ENCODE measurements at places on chromosomes 13 and 19.

- no peak for DNase-seq
Measured at GRCh38 chr19:19115954-19116353, 22.3 kb downstream of the TMEM161A start.

GRCh38 chr13:21800837-21801616, 130.2 kb downstream of the FGF9 start:
- DNase-seq: no peak

DNA sequence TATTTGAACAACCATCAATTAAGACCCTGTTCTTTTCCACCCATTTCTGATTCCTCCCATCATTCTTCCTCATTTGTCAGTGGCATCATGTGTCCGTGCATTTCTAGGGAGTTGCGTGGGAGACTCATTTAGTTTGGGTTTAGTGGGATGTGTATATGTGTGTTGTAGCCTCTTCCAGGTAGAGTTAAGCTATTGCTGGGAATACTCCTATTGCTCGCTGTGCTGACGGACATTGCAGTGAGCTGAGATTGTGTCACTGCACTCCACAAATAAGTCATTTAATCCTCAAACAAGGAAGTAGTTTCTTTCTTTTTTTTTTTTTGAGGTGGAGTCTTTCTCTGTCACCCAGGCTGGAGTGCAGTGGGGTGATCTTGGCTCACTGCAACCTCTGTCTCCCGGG, 42.2 kb upstream of the RCBTB2 start:
- DNase-seq: no peak

GRCh38 chr13:100491164-100491842, 97.3 kb downstream of the GGACT start:
- DNase-seq: peak; percentile 73

DNA sequence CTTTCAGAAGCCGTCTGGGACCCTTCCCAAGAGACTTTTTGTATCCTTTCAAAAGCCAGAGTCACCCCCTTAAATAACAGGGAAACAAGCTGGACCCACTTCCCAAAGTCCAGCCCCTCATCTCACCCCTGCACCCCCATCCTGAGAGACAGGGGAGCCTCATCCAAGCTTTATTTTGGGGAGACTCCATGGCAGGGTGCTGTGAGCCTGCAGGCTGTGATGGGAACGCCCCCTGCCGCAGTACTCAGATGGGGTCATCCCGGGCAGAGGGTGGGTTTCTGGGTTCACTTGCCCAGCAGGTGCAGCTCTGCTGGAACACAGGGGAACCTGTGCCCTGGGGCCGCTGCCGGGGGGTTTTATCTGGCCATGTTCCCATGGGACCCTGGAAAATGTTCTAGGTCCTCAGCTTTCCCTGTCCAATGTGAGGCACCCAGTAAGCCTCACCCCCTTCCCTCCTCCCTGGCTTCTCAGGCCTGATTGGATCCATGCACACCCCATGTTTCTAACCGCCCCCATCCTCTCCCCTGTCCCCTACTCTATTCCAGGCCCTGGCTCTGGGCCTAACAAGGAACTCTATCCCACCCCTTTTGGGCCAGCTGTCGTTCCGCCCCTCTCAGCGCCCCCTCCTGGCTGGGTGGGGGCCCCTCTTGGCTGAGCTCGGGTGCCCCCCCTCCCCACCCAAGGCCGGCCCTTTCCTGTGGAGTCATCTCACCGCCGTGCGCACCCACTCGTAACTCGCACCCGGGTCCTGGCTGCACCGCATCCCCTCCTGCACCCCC, 1.0 kb downstream of the HIF3A start:
- peak; percentile 37 for DNase-seq

GRCh38 chr13:79522583-79522982, 41.6 kb downstream of the NDFIP2 start:
- DNase-seq: no peak

DNA sequence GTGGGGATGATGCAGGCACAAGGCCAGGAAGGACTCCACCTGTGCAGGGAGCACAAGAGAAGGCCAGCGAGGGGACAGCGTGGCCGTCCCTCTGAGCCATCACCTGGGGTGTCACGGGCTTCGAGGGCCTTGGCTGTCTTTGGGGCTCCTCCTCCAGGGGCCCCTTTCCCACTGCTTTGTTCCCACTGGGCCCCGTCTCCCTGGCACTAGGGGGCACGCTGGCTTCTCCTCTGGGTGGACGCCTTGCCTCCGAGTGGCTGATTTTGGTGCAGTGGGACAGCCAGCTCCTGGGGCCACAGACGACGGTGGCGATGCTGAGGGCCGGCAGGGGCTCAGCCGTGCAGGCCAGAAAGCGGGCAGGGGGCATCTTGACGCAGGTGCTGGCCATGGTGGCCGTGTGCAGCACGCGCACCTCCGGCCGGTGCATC, 43.2 kb upstream of the GRTP1 start:
- no peak for DNase-seq

DNA sequence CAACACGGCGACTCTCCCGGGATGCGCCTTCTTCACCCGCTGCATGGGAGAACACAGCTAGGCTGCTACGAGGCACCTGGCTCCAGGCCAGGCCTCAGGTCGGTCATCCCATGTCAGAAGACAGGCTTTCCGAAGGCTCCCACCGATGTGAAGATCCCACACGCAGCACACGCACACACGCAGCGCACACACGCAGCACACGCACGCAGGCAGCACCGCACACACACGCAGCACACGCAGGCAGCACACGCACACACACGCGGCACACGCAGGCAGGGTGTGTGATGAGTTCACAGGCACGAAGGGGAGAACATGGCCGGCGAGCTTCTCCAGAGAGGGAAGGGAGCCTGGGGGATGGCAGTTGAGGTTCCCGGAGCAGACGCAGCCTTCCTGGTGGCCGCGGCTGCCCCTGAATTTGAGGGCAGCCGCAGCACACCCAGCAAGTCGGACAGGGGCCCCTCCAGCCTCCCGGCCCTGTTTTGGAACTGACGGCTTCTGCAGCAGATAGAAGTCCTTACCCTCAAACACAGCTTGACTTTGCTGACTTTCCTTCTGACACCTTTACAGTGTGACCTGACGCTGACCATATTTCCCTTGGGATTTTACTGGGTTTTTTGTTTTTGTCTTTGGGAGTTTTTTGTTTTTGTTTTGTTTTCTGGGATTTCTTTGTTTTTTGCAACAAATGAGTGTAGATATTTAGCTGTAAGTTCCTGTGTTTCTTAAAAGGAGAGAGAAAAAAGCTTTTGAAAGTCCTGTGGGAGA, 55.9 kb downstream of the RASA3 start:
- no peak for DNase-seq

GRCh38 chr13:65825039-65825438, 1405.1 kb downstream of the PCDH9 start:
- DNase-seq: no peak

DNA sequence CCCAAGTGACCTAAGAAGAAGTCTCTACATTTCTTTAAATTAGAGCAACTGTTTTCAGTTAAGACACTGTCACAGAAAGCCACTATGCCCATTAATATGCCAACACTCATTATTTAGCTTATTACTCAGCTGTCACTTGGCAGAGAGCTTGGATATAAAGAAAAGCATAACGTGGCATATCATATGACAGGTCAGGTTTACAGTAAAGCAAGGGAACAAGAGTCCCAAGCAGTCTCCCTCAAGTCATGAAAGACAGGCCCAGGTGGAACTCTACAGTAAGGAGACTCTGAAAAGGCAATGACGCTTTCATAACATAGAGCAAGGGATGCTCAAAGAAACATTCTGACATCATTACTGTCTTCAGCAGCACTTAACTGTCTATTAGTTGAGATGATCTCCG, 6.3 kb downstream of the LHFPL6 start:
- DNase-seq: peak; percentile 54

GRCh38 chr13:27969082-27969865, at the start of gene CDX2:
Gene CDX2, minus strand, starts transcription at chr13:27969315. Its CDS starts 309 bp downstream, at chr13:27969006.
- DNase-seq: no peak

DNA sequence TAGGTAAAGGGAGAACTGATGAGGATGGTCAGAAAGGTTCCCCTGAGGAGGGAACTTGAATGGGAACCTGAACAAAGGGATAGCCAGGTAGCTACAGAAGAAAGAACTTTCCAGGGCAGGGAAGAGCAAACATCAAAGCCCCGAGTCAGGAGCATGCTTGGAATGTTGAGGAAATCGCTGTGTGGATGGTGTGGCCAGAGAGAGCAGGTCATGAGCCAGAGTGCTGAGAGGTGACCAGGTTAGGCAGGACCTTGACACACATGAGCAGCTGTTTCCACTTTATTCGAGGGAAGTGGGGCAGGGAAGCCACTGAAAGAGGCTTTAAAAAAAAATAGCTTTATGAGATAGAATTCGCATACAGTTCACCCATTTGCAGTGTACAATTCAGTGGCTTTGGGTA, 4.4 kb downstream of the RAB8A start:
- no peak for DNase-seq

- no peak for DNase-seq
Measured at GRCh38 chr13:84659359-84659661, 777.0 kb upstream of the SLITRK1 start.

DNA sequence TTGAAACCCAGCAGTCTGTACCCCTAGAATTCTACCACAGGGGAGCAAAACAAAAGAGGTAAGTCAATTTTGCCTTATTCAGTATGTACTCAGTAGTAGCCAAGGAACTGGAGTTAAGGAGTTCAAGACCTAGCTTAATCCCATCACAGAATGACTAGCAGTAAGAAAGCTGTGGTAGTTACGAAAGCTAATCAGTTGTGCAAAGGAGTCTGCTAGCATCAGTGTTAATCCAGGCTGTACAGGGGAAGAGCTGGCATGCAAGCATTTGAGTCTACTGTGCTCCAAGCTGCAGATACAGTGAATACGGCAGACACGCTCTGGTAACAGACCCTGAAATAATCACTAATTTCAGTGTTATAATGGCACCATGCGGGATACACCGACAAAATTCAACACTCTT, 4.7 kb downstream of the DNMT1 start:
- no peak for DNase-seq

GRCh38 chr13:36882829-36883390, 37.1 kb downstream of the SMAD9 start:
- DNase-seq: no peak

- no peak for DNase-seq
Measured at GRCh38 chr19:2683430-2684003, 19.0 kb downstream of the GNG7 start.

- no peak for DNase-seq
Measured at GRCh38 chr19:54023191-54023590, 31.8 kb downstream of the CACNG6 start.

DNA sequence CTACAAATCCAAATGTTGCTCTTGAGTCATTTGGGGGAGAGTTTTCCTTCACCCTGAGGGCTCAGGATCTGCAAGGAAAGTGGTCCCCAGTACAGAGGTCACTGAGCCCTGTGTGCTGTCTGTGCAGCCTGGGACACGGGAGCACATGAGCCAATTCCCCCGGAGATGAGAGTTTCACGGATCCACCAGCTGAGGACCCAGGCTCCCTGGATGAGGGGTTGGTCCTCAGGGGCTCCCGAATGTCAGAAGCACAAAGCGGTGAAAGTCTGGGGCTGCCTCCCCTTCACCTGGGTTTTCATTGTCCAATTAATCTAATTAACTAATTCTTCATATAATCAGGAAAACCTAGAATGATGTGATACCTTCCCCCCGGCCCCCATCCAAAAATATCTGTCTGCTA, 13.6 kb upstream of the LILRB2 start:
- no peak for DNase-seq

DNA sequence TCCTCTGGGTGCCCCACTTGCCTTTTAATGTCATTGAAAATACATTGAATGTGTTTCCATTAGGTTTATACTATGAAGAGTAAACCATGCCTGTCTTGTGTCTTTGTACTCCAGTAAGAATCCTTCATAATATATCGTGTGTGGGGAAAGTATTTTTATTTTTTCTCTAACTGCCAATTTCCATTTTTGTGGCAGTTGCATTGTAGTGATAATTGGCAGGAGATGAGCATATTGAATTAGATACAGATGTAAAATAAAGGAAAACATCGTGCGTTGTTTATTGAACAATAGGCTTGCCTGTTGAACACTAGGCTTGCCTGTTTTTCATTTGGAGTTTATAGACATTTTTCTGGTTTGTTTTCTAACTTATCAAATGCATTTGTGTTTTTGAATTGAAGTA, 218.8 kb downstream of the NBEA start:
- no peak for DNase-seq

DNA sequence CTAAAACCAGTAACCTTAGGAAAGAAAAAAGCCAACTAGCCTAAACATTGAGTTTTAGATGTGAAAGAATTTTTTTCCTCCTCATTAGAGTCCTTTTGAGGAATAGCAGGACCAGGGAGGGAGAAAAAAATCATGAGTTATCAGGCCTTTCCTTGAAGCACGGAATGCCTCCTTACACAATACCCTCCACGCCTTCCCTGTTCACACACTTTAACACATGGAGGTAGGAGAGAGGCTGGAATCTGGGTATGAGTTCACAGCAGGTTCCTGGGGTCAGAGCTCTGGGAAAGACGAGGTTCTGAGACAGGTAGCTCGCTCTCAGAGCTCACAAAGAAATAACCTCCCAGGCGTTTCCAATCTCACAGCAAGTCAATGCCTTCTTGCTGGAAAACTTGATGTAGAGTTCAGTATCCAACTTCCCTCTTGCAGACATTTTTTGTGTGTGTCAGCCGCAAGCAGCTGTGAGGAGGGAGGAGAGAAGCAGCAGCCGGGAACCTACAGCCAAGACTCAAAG, 716 bp downstream of the ZNF573 start:
- DNase-seq: peak; percentile 0

- no peak for DNase-seq
Measured at GRCh38 chr19:51015691-51016267, 3.7 kb downstream of the KLK10 start.

DNA sequence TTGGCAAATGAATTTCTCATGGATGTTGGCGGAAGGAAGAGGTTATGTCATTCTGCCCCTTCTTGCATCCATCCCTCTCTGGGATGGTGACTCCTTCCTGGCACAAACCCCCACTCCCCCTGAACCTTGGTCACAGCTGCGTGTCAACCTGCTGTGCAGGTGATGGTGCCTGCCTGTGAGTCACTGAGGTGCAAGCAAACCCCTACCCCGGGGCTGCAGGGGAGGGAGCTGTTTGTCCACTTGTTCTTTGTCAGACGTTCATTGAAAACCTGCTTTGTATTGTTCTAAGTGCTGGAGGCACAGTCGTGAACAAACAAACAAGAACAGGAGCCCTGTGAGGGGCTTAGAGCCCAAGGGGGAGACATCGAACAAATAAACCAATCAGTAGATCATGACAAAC, 2.0 kb upstream of the GAPDHS start:
- no peak for DNase-seq

DNA sequence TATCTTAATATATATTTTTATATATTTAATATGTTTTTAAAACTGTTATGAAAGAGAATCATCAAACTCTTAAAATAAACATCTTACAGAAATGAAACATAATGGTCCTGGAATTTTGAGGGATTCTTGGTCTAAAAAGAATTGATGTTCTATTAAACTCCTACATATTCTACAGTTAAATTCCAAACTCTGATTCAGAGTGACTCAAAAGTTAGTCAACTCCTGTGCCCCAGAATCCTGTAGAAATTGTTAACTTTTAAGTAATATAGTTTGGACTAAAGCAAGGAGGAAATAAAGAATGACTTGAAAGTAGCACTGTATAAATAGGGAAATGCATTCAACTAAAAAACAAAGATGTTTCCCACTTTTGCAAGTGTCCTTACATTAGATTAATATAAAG, 47.7 kb downstream of the FNDC3A start:
- no peak for DNase-seq
